ENCODE measurements at places on chromosomes 3 and 15.

GRCh38 chr3:129336093-129336706 lies 57.5 kb downstream of the HMCES start:
- DNase-seq: no peak

GRCh38 chr3:55923626-55924025 lies 436.5 kb upstream of the WNT5A start:
- DNase-seq: no peak

- no peak for DNase-seq
Observed at GRCh38 chr3:190426806-190427507, 22.7 kb downstream of the TMEM207 start.

GRCh38 chr15:68344600-68344999 lies 67.1 kb downstream of the FEM1B start:
- no peak for DNase-seq

DNA sequence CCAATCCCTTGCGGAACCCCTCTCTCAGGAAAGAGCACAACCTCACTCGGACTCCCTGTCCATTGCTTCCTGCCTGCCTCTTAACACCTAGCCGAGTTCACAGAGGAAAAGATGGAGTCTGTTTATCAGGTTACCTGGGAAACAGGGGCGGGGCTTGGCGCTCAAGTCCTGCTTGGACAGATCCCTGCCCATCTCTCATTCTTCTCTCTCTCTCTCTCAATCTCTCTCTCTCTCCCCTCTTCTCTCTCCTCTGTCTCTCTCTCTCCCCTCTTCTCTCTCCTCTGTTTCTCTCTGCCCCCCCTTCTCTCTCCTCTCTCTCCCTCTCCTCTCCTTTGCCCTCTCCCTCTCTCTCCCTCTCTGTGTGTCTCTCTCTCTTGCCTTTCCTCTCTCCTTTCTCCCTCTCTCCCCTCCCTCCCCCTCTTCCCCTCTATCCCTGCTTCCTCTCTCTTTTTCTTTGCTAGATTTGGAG lies at the start of gene EFHB:
Gene EFHB (minus strand): TSS at position 120 of the 469 bp plus-strand sequence. CDS start 199 bp downstream, outside the sequence.
- DNase-seq: no peak

DNA sequence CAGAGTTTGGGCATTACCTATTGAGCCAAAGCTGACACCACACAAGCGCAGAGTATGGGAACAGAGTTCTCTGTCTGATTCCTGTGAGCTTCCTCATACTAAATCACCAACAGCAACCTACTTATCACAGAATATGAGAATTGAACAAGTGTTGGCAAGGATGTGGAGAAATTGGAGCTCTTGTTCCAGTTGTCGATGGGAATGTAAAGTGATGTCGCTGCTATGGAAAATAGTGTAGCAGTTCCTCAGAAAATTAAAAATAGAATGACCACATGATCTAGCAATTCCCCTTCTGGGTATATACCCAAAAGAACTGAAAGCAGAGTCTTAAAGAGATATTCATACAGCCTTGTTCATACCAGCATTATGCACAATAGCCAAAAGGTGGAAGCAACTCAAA lies 33.4 kb downstream of the CD86 start:
- no peak for DNase-seq

DNA sequence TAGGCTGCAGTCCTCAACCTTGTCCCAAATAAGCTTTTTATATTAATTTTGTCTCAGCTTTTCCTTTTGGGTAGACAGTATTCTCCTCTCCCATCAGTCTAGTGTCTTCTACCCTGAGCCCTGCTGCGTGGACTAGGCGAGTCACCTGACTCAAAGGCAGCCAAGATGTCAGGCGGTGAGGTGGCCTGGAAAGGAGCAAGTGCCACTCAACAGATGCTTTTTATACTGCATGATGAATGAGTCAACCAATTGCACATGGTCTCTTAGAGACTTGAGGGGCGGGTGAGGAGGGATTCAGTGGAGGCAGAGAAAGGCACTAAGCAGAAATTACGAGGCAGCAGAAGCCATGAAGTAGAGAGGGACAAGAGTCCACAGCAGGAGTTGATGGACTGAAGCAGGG lies 95.9 kb downstream of the FRMD4B start:
- DNase-seq: no peak

GRCh38 chr3:73107676-73108187 lies 46.3 kb downstream of the EBLN2 start:
- DNase-seq: no peak

- DNase-seq: no peak
Observed at GRCh38 chr15:75213768-75214221, 12.1 kb downstream of the C15orf39 start.

DNA sequence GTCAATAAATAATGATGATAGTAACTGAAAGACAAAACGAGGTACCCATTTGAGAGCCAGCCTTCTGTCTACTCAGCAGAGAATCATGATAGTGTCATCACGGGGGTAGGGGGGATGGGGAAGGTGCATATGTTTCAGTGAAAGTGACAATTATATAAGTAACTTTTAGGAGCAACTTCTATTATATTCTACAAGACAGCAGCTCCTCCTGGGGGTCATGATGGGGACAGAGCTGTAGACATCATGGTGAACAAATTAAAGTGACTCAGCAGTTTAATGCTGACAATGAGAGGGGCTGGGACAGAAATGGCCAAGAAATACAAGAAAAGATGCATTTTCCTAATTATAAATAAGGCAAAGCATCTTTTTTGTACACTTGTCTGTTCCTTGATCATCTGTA lies 11.8 kb downstream of the CAPN3 start:
- no peak for DNase-seq

GRCh38 chr15:29289173-29289572 lies 19.6 kb upstream of the NSMCE3 start:
- peak; percentile 12 for DNase-seq

DNA sequence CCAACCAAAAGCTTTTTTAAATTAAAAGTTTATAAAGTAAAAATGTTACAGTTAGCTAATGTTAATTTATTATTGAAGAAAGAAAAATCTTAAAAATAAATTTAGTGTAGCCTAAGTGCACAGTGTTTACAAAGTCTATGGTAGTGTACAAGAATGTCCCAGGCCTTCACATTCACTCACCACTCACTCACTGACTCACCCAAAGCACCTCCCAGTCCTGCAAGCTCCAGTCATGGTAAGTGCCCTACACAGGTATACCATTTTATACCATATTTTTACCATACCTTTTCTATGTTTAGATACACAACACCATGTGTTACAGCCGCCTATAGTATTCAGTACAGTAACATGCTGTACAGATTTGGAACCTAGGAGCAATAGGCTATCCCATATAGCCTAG lies 29.1 kb downstream of the SSR3 start:
- DNase-seq: no peak

All from DMS79 treated with DMSO at 0.1 percent for 48 hours (cell line).